ENCODE measurements at places on chromosomes 5 and 9.
A peak's percentile ranks its signal among the peaks of the same experiment; 100 is the strongest.

DNA sequence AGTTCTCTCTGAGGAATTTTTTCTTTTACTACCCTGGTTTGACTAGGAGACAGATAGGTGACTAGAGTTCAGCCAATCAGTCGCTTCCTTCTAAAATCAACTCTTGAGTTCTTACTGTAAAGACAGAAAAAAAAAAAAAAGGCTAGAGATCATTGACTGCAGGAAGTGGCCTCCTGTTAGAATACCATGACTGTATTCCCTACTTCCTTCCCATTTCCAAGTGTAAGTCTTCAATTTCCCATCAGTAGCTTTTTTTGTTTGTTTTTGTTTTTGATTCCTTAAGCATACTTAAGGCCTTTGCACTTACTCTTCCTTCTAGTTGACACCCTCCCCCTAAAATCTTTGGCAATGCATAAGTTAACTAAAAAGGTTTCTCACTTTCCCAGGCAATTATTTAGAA lies 154.3 kb downstream of the HMHB1 start:
- no peak for DNase-seq

DNA sequence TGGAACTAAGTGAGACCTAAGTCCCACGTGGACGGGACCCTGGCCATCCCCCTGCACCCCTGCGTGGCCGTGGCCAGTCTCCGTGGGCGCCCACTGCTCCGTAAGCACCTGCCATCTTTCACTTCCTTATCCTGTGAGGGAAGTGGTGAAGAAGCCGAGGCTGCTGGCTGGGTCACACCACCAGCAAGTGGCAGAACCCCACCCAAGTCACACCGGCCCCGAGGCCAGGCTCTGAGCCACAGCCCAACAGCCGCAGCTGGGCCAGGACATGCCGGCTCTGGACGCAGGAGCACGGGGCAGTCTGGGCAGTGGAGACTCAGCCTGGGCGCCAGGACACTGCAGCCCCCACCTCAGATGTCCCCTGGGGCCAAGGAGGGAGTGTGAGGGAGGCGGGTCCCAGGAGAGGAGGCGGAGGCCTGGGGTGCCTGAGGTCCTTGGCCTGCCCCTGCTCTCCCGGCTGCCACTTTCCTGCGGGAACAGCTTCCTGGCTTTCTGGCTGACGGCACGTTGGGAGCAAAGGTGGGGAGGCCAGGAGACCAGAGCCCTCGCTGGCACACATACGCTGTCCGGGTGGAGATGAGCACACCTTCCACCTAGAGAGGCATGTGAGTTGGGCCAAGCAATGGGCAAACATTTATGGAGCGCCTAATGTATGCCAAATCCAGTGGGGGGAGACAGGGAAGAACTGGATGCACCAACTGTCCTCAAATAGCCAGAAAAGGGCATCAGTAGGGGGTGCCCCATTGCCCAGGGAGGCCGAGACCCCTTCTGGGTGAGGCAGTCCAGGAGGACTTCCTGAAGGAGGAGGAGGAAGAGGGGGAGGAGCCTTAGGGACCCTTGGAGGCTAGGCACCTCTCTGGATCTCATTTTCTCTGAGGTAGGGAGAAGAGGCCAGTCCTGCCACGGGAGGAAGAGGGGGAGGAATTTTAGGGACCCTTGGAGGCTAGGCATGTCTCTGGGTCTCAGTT lies 43.9 kb upstream of the EGFL7 start:
- DNase-seq, result no peak

- no peak for DNase-seq
Observed at GRCh38 chr5:114363837-114364236, 2.0 kb downstream of the KCNN2 start.

- DNase-seq, result no peak
Observed at GRCh38 chr5:99369797-99370593, 441.2 kb upstream of the CHD1 start.

GRCh38 chr9:133602277-133602676 lies 6.9 kb downstream of the FAM163B start:
- DNase-seq, result no peak

DNA sequence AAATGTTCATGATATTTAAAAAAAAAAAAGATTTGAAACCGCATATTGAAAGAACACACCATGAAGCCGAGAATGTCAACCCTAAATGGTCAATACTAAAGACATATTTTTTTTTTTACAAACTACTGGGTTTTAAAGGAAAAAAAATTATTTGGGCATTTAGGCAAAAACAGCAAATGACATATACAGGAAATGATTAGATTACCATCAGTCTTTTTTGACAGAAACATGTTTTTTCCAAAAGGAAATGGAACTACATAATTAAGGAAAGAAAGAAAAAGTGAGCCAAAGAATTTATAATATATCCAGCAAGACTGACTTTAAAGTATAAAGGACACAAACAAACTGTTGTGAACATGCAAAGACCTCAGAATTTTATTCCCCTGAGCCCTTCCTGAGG lies 56.7 kb downstream of the RALGPS1 start:
- no peak for DNase-seq

DNA sequence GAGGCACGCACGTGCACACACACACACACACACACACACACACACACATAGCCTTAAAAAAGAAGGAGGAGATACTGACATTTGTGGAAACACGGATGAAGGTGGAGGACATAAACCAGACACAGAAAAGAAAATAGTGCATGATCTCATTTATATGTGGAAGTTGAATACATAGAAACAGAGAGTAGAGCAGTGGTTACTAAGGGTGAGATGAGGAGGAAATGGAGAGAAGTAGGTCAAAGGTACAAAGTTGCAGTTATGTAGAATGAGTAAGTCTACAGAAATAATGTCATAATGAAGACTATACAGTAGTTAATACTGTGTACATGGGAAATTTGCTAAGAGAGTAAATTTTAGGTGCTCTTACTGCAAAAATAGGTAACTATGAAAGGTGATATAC lies 412.2 kb upstream of the CDH9 start:
- no peak for DNase-seq

- DNase-seq, result no peak
Observed at GRCh38 chr9:1404940-1405339, 354.8 kb downstream of the DMRT2 start.

DNA sequence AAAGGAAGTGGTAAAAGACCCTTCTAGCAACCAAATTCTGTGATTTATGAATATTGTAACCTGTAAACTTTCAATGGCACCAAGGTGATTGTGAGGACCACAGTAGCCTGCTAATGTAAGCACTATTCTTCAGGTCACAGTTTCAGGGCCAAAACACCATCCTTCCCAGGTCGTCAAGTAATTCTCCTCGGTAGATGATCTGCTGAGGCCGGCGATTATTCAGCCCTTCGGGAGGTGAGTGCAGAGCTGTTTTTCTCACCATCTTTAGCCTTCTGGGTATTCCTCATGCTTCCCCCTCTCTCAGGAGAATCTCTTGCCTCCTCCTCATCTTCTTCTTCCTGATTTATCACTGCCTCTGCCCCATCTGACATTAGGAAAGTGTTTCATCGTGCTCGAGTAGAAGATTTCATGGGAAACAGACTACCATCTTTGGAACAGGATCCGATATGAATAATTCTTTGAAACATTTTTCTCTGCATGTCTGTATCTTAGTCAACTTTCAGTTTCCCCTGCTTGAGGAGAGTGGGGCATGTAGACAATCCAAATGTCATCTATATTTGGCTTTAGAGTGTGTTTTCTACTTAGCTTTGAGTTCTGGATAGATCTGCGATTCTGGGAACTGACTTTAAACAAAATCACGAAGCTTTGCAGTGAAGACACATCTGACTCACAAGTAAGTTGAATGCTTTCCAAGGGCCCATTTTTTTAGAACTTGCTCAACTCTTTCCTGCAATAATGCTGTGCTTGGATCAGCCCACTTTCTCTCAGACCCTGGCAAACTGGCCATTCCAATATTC lies 173.9 kb downstream of the AOPEP start:
- DNase-seq, result no peak

DNA sequence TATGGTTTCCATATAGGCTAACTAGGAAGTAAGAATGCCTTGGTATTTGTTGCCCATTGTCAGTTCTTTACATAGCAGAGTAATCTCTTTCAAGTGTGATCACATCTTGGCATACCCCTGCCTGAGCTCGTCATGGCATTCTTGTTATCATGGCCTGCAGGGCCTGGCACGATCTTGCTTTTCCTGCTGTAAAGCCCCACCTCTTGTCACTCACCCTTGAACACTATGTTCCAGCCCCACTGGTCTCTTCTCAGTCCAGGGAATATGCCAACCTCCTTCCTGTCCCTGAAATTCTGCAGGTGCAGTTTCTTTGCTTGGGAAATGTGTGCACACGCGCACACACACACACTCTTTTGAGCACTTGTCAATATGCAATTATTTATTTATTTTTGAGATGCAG lies 250.2 kb upstream of the DMRT1 start:
- DNase-seq, result no peak

DNA sequence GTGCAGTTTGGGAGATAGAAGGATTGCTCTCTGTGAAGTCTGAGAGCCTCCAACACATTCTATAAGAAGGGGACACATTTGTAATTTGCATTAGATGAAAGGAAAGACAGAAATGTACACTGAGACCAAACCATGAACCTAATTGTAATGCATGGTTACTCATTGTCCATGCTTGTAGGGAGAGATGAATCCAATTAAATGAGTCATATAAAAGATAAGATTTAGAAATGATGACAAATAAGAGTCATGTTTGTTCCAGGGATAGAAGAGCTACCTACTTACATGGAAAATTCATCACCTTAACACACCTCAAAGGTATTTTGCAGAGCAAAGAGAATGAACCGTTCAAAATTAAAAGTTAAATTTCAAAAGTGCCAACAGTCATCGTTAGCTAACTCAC lies 85.1 kb downstream of the FBXL7 start:
- no peak for DNase-seq

- DNase-seq, result no peak
Observed at GRCh38 chr5:126043688-126044087, 379.5 kb upstream of the GRAMD2B start.

DNA sequence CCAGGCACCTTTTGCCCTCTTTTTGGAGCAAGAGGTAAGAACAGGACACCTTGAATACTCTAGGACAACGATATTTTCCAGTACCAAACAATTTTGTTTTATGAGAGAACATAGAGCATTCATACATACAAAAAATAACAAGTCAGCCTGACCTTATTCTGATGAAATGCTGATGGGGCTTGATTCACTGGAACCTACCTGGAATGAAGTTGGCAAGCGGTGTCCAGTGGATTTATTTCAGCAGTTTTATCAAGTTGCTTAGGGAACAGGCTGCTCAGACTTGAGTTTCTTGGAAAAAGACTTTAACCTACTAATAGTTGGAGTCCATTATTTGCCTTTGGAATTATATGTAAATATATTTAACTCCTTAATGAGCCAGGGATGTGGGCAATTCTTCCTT lies 322.0 kb downstream of the ARRDC3 start:
- DNase-seq, result no peak

- no peak for DNase-seq
Observed at GRCh38 chr5:138109463-138110265, 25.8 kb downstream of the WNT8A start.

DNA sequence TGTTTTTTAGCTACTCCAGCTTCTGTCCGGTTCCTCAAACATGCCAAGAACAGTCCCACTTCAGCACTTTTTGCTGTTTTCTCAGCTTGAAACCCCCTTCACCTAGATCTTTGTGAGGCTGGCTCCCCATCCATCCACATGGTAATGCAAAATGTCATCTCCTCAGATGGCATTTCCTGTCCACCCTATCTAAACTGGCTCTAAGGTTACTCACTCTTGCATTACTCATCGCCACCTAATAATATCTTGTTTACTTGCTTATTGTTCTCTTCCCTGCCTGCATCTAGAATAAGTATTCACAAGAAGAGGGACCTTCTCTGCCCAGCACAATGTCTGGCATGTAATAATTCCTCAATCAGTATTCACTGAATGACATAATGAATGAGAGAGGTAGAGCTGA lies 220.1 kb downstream of the FAM114A2 start:
- no peak for DNase-seq

GRCh38 chr5:14258840-14259239 lies 115.7 kb downstream of the TRIO start:
- DNase-seq, result no peak

DNA sequence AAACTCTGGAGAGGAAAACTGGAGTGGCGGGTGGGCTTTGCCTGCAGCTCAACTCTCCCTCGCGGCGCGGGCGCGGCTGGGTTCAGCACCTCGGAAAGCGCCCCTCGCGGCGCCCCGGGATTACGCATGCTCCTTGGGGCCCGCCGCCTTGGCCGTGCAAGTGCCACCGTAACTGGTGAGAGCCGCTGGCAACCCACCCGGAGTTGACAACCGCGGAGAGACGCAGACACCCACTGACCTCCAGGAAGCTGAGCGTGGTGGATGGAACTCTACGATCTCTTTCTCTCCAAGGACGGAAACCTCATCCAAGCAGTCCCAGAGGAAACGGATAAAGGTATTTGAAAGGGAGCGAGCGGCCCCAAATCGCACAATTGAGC lies 194 bp upstream of the RXFP3 start:
- DNase-seq, result peak; percentile 48

DNA sequence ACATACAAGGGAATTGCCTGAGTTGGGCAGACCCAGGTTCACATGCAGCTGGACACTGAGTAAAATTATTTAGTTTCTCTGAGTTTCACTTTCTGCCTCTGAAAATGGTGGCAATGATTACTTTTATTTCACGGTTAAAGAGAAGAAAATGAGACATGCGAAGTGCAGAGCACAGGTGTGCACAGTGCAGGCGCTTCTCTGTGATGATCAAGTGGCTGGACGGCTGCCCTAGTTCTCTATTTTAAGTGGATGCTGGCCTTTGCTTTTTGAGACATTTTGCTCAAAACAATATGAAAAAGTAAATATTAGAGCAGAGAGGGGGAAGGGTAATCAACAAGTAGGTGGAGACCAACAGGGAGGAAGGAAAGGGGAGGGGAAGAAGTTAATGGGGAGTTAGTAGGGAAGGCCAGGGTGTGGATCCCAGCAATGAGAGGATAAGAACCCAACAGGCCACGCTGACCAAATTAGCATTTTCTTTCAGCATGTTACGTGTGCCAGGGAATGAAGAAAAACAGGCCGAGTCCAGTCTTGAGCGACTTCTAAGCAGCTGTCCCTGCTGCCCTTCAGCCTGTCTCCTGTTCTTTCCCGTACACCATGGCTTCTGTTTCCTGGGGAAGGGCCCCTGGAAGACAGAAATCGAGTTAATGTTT lies 16.1 kb downstream of the SNX18 start:
- DNase-seq, result no peak
